ENCODE measurements at places on chromosomes 4 and X.

- peak; percentile 57 for DNase-seq
These were observed 143.6 kb downstream of the TMEM164 start for GRCh38 chrX:110146521-110146920.

- DNase-seq: no peak
These were observed 46.2 kb downstream of the SEPTIN11 start for GRCh38 chr4:76995776-76996175.

DNA sequence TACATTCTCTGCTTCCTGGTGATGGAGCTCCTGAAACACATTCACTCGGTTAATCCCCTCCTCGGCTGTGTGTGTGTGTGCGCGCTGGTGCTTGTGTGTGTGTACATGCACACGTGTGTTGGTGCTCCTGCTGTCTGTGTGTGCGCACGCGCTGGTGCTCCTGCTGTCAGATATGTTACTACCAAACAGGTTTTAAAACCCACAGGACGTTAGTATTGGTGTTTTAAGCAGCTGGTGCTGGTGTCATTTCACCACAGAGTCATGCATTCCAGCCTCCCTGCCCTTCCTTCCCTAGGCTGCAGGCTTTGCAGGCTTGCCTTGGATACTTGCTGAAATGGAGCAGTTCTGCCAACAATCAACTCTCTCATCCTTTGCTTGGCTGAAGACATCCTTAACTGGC, 48.1 kb upstream of the CPLX1 start:
- DNase-seq: no peak

DNA sequence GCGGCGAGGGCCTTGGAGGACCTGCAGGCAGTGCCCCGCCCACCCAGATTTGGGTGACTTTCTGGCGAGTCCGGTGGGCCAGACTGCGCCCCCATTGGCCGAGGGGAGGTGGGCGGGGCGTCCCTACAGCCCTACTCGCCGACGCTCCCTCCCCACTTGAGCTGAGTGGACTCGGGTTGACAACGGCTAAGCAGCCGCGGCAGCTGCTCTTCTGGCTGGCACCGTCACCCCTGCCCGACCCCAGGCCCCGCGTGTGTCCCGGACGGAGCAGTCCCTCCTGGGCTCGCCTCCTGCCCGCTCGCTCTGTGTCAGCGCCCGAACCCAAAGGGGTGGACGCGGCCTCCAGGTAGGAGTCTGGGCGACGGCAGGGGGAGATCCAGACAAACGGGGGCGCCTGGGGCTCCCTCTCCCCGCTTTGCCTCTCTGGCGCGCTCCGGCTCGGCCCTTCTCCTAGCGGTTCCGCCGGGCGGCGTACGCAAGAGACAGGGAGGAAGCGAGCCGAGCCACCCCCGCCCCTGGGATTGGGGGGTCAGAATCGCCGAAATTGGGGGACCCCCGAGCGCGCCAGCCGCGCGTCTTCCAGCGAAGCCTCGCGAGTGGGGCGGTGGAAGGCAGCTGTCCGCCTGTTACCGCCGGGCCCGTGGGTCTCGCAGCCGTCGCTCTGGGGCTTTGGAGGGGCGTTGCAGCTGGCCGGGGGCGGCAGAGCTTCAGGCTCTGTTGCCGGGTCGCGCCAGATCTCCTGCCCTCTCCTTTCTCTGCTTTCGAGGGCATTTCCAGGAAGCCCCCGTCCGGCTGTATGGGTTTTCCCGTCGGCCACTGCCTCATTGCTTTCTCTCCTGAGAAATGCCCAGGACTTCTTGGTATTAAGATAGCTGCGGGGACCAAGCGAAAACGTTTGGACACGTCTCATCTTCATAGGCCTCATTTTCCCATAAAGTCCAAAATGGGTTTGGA, 46.3 kb downstream of the STARD8 start:
- peak; percentile 82 for DNase-seq

DNA sequence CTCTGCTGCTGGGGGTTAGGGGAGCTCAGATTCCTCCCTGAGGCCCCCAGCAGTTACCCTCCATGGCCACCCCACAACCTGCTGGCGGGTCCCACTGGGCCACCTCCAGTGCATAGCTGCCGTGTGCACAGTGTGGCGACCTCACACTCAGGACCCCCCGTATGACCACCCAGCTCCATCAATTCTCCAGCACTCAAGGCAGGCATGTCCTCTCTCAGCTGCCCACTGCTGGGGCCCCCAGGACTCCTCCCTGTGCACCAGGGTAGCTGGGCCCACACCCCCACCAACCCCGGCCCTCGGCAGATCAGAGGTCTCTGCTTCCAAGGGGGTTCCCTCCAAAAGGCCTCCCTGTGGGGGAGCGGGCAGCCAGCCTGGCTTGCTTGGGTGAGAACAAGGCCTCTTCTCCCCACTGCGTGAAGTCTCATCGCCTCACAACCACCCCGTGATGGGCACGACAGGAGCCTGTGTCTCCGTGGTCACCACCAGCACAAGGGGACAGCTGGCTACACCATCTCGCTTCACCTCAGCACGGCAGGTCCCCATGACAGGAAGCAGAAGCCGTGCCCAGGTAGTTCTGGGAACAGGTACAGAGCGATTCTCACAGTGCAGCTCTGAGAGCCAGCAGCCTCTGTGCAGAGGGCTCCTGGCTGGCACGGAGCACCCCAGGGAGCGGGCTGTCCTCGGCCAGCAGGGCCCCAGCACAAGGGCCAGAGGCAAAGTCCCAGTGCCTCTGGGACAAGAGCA, 4.6 kb upstream of the HAUS3 start:
- no peak for DNase-seq

DNA sequence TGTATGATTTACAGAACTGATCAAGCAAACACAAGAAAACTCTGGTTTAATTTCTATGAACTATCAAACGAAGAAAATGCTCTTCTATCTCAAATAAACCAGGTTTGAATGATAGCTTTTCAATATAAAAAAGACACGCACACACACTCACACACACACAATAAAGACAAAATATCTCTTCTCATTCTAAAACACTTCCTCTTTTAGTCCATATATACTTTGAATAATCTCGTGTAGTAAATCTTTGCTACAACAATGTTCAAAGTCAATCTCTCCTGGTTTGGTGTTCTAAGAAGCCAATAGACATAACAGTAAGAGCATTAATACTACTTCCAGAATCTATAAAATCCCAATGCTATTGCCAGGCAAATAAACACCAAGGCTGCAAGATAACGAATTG, 13.3 kb downstream of the CXCL2 start:
- no peak for DNase-seq

GRCh38 chr4:89614155-89614554, 222.8 kb downstream of the SNCA start:
- DNase-seq: no peak
